ENCODE measurements at places on chromosomes 12 and 14.

- peak; percentile 8 for DNase-seq
These were observed 37.5 kb downstream of the TM7SF3 start for GRCh38 chr12:26976687-26977086.

GRCh38 chr14:21059842-21060613 is 2.4 kb downstream of the RNASE8 start:
- no peak for DNase-seq

DNA sequence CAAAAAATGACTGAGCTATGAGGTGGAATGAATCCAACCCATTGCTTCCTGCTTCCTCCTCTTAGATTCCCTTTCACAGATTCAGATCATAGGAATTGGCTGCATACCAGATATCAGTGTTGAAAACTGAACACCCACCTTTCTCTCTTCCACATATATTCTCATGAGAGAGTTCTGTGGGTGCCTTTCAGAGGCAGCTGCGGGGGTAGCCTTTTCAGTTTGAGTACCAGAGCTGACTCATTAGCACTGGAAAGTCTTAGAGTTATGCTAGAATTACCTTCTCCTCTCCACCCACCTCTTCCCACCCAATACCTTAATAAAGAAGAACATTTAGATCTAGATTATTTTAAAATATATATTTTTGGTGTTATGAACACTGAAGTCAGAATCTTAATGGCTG is 495.4 kb upstream of the SEL1L start:
- no peak for DNase-seq

DNA sequence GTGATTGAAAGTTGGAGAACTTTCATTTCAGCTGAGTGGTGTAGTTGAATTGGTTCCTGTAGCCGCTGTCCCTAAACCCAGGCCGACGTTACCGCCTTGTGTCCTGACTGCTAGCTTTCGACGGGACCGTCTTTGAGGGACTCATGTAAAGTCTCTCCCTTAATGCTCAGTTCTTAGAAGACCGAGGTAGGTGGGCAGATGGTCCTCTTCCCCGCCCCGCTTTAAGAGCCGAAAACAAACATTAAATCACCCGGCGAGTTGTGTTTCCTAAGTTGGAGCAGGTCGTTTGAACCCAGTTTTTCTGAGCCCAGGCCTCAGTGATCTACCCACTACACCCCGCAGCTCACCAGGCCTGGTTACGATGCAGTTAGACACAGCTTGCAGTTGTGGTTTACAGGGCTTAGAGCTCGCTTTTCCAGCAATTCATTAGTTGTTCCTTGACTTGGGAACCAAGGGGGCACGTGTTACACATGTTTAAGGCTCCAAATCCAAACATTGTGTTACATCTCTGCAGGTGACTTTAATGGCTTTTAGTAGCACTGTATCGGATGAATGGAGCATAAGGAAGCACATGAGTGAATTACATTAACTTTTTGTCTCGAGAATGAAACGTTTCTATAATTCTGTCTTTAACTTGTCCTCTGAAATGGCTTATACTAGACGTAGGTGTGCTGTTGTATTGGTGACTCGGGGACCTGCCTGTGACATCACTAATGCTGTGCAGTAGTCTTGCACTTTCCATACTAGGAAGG is 790 bp downstream of the NEDD1 start:
- DNase-seq, result peak; percentile 58

GRCh38 chr12:47736216-47736615 is 10.9 kb upstream of the ENDOU start:
- no peak for DNase-seq

GRCh38 chr12:92927436-92928281 is 1.4 kb downstream of the EEA1 start:
- peak; percentile 49 for DNase-seq

DNA sequence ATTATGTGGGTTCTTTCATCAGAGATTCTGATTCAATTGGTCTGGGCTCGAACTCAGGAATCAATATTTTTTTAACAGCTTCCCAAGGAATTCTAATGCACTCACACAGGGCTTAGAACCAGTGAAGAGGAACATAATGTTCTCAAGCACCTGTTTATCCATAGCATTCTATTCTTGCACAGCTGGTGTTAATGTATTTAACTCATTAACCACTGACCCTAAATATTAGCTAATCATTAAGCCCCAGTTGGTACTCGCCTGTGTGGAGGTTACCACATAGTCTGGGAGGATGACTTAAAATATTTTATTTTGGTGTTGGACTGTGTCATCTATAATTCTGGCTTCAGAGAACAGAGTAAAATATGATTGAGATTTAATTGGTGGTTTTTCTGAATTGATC is 45.3 kb downstream of the LRP6 start:
- DNase-seq, result no peak

DNA sequence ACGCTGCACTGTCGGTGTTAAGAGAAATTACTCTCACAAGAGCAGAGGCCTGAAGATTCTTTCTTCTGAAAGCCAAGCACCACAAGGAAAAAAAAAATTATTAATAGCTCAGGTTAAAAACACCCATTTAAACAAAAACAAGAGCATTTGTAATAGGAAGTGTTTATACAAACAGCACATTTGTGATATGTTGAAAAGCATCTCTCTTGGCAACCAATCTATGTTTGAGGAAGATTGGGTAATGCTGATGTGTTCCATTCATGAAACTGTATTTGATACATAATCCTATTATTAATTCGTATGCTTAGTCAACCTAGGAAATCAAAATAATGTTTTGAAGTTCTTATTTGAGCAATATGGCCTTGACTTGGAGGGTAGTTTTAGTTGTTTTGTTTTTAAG is 36.5 kb downstream of the SSPN start:
- no peak for DNase-seq

DNA sequence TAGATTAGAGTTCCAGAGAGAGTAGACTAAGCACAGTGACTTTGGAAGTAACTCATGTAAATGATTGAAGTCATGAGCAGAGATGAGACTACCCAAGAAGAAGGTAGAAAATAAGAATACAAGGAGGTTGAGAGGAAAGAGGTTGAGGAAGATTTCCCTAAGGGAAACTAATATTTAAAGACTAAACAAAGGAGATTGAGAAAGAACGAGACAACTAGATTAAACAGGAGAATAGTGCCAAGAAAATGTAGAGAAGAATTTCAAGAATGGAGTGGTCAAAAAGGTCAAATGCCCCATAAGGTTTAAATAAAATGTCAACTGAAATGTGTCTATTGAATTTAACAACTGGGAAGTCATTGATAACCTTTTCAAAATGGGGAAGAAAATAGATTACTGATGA is 59.0 kb downstream of the RPS29 start:
- no peak for DNase-seq

DNA sequence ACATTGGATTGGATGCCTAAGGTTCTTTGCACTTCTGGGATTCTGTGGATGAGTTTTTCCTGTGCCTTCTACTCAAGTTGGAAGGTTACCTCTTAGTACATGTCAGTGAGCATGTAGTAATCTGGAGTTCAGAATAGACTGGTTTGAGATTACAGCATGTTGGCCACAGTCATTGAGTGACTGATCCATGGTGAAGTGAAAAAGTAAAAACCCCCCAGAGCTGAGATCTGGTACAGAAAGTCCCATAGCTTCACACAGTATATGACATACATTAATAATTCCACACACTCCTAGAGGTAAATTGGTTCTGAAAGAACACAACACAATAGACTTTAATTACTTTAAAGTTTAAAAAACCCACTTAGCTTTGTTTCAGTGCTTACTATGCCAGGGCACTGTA is 11.9 kb upstream of the CCND2 start:
- DNase-seq, result no peak

- DNase-seq, result no peak
These were observed 32.5 kb downstream of the MPHOSPH9 start for GRCh38 chr12:123200414-123200813.

GRCh38 chr14:80699861-80700260 is 241.7 kb downstream of the CEP128 start:
- no peak for DNase-seq

DNA sequence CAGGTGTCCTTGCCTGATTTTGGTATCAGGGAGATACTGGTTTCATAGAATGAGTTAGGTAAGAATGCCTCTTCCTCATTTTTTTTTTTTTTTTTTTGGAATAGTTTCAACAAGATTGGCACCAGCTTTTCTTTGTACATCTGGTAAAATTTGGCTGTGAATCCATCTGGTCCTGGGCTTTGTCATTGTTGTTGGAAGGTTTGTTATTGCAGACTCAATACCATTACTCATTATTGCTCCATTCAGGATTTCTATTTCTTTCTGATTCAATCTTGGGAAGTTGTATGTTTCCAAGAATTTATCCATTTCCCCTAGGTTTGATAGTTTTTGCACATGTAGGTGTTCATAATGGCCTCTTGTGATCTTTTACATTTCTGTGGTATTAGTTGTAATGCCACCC is 126.0 kb upstream of the KITLG start:
- no peak for DNase-seq

GRCh38 chr12:6292606-6293005 is 17.9 kb upstream of the PLEKHG6 start:
- no peak for DNase-seq

GRCh38 chr14:92035890-92036289 is 4.0 kb downstream of the TRIP11 start:
- DNase-seq, result no peak

DNA sequence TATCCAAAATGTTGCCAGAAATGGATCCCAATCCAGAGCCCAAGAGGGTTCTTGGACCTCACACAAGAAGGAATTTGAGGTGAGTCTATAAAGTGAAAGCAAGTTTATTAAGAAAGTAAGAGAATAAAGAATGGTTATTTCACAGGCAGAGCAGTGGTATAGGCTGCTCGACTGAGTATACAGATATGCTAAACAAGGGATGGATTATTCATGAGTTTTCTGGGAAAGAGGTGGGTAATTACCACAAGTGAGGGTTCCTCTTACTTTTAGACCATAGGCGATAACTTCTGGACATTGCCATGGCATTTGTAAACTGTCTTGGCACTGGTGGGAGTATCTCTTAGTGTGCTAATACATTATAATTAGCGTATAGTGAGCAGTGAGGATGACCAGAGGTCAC is 73.6 kb downstream of the ETNK1 start:
- no peak for DNase-seq

GRCh38 chr12:98572010-98572409 is 21.5 kb upstream of the SLC25A3 start:
- no peak for DNase-seq

Data from tongue (tissue), 3 donors.